Cerebellar nuclear complex (tissue), 1 donor: ENCODE measurements at places on chromosomes 4 and X.

DNA sequence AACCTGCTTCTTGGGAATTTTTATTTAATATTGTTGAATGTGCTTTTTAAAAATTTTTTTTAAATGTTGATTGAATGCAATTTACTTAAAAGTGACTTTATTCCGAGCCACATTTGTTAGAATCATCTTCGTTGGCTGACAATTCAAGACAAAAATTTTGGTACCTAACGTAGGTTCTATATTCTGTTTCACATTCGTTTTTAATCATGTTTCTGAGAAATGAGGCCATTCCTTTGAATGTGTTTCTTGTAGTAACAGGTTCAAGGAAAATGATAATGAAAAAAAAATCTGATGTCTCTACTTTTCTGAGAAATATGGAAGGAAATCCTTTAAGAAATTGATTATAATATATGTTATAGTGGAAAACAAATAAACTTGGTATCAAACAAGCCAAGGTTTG is 92.3 kb upstream of the DCLK2 start:
- DNase-seq: no peak

DNA sequence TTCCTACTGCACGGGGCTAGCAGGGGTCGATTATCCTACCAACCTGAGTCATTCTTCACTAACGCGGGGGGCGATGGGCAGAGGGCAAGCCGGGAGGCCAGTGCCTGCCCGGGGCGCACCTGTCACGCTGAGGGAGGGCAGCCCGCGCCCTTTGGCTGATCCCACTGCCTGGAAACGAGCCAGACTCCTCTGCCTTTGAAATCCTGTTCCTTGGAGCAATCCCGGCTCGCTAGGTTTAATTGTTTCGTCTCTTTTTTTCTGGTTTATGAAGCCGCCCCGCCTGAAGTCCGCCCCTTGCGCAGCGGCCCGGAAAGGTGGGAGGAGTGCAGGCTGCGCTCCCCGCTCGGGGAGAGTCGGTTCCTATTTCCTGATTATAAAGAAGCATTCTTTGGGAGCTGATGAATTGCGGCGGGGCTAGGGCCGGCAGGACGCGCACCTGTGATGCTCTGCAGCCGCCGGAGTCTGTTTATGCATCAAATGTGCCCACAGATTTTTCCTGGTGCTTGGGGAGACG is 484.2 kb downstream of the BCOR start:
- DNase-seq: no peak

GRCh38 chr4:37793562-37793961 is 32.9 kb upstream of the PGM2 start:
- peak; percentile 6 for DNase-seq

DNA sequence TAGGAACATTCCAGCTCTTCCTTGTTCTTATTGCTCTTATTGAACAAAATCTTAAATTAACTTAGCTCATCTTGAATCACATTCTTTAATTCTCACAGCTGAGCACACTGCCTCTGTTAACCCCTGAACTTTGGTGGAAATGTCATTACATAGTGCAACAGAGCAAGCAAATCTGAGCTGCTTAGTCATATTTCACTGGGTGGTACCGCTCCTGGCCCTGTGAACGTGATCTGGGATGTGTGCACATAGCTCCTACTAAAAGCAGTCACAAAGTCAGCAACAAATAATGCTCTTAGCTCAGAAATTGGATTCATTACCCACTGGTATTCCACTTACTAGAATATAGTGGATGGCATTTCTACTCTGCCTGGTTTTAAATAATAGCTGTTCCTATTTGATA is 27.9 kb downstream of the ARHGEF6 start:
- DNase-seq: no peak

DNA sequence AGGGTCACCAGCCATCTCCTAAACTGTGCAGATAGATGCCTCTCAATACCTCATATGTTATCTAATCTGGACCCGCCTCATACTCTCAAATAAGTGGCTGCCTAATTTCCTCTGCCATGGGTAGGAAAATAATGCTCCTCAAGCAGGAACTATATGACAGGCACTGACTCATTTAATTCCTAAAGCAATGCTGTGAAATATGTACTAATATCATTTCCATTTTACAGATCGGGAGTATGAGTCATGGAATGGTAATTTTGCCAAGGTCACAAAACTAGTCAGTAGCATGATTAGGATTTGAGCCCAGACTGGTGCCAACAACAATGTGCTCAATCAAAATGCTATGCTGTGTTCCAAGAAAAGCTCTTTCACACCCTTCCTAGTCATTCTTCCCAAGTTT is 3.0 kb upstream of the NXT2 start:
- DNase-seq: no peak

DNA sequence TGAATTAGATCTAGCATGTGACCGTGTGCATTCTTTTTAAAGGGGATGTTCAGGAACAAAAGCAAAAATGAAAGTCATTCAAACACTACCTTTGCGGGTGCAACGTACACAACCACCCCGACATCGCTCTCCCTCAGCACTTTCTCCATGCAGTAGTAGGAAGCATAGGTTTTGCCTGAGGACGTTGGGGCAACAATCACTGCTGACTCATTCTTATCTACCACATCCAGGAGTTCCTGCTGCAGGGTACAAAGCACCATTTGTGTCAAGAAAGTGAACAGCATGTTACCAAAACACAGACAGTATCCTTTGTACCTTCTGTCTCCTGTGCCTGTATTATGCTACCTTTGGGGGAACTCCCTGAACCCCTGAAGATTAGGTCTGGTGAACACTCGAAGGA is 58.6 kb downstream of the DDX60L start:
- DNase-seq: no peak

DNA sequence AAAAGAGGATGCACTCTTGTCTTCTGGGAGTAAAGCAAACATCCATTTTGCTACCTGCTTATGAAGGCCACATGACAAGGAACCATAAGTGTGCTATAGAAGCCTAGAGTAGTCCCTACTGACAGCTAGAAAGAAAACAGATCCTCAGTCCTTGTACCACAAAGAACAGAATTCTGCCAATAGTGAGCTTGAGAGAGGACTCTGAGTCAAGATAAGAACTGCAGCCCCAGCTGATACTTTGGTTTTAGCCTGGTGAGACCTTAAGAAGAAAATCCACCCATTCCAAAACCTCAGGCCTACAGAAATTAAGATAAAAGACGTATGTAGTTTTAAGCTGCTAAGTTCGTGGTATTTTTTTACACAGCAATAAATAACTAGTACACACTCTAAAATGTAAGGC is 914.6 kb downstream of the PCDH19 start:
- no peak for DNase-seq

GRCh38 chr4:185504098-185505047 is 30.9 kb downstream of the PDLIM3 start:
- DNase-seq: no peak

GRCh38 chrX:45769761-45770582 is 569.3 kb upstream of the DIPK2B start:
- DNase-seq: no peak

DNA sequence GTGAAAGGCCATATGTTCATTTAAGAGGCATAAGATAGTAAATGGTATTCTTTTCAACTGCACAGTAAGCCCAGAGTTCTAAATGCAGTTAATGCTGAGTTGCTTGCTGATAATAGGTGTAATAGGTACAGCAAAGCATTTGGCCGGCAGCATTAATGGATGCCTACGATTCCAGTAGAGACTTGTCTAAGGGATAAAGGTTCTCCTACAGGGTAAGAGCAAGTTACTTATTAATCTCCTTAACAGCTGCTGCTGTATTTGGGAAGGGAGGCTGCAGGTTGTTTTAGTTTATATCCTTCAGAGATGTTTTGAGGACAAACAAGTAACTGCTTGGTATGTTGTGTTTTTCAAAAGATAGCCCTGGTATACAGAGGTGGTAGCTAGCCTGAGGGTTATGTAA is 16.8 kb downstream of the TSPAN7 start:
- no peak for DNase-seq

DNA sequence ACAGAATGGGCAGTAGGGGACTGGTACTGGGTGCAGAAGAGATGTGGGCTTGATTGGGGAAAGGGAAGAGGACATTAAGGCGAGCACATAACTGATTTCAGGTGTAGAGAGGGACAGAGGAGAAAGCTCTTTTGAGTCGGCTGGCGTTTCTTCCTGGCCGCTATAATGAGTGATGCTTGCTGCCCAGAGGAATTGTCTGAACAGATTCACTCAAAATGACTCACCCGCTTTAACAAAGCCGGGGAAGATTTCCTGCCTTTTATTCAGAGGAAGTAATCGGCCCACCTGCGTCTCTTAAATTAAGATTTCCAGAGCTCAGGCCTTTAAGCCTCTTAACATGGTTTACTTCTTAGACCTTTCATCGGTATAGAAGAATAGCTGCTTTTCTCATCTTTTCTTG is 102.1 kb upstream of the AP1S2 start:
- DNase-seq: no peak

DNA sequence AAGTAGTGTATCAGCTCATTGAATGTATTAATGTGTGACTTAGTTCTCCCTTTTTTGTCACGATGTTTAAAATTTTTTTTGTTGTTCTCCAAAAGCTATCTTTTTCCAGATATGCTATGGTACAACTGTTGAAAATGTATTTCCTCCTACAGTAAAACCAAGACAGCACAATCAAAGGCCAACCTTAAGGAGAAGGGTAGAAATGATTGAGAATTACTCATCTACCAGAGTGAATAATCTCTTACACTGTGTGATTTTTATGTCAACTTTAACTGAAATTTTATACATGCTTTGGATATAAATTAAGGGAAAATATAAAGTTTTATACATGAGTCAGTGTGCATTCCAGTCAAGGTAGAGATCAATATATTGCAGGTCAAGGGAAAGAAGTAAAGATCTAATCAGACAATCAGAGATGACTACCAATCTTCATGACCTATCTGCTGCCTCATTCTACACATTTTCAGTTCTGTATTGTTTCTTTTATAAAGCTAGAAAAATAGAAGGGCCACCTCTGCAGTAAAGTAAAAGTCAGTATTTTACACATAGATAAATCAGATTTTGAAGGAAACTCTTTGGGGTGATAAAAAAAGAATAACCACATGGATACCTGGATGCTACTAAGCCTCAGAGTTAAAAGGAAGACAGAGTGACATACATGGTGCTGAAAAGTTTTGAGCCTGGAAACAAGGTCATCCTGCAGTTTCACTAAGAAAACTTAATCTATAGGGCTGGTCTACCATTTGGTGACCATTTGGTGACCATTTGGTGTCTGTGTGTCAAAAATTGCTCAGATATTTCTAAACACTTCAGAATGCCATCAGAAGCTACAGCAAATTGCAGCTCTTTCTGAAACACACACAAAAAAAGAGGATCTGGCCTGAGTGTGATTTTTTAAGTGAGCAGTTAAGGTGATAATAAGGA is 1.6 kb downstream of the FAM13A start:
- DNase-seq: no peak

GRCh38 chr4:7190691-7191545 is 1.4 kb upstream of the SORCS2 start:
- DNase-seq: no peak

DNA sequence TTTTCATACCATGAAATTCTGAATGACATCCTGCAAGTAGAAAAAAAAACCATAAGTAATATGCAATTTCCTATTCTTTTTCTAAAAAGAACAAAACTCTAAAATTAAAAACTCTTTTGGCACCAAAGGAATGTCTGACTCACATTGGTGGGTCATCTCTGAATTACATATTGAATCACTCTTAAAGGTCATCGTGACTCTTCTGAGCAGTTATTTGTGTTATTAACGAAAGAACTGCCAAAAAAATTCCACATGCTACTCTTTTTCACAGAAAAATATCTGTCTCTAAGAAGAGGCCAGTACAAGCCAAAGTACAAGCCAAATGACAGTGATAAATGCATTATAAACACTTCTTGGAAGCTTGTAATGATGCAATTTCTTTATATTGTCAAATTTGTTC is 282.2 kb downstream of the GUCY2F start:
- DNase-seq: no peak

DNA sequence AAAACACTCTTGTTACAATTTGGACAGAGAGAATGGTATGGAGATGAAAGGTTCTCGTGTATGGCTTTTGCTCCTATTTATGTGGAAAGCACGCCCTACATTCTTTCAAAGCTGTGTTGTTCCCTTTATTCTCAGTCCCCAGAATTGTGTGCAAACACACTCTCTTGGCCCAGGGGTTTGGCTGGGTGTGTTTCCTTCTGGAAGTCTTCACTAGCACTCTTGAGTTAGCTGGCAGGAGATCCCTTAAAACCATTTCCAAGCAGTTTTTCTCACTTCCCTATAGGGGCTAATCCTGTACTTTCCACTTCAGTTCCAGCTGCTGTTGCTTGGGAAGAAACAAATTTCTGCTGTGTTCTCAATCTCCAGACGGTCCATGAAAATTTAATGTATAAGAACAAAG is 35.1 kb downstream of the FHL1 start:
- DNase-seq: no peak

- no peak for DNase-seq
Observed at GRCh38 chr4:169283114-169283509, 12.4 kb upstream of the SH3RF1 start.

DNA sequence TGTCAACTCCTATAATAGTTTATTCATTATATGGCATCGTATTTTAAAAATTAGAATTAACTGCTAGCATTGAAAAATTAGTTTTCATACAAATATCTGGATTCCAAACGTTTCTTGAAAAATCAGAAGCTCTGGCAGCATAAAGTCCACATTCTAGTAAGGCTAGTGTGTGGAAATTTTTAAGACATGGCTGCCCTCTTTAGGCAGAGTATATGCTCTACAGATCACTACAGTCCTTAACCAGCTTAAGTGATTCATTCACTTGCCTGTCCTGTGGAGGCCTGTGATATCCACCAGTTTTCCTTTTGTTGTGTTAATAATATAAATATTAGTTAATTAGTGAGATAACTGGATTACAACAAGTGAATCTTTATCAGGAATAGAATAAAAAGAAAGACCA is 287.2 kb downstream of the OPHN1 start:
- no peak for DNase-seq

DNA sequence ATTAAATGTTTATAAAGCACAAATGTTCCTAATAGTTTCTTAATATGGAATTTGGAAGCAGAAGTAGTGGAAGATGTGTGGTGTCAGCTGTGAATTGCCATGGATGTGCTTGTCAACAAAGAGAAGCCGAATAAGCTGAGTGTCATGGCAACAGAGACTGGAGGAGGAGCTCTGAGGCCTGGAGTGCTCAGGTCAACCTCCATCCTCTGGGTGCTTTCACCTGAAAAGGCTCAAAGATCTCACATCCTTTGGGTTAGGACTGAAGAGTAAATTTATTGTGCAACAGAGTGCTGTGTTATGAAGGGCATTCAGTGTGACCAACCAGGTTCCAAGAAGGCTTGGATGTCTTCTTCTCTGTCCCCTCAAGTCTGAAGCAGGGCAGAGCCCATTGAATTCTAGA is 18.7 kb downstream of the SGMS2 start:
- DNase-seq: no peak

- no peak for DNase-seq
Observed at GRCh38 chr4:101724093-101724492, 66.4 kb upstream of the BANK1 start.

GRCh38 chr4:122819708-122820449 is 6.8 kb upstream of the FGF2 start:
- no peak for DNase-seq
